ENCODE measurements at places on chromosomes 7 and 10.

- no peak for DNase-seq
Observed at GRCh38 chr7:55423891-55424290, 58.8 kb downstream of the LANCL2 start.

DNA sequence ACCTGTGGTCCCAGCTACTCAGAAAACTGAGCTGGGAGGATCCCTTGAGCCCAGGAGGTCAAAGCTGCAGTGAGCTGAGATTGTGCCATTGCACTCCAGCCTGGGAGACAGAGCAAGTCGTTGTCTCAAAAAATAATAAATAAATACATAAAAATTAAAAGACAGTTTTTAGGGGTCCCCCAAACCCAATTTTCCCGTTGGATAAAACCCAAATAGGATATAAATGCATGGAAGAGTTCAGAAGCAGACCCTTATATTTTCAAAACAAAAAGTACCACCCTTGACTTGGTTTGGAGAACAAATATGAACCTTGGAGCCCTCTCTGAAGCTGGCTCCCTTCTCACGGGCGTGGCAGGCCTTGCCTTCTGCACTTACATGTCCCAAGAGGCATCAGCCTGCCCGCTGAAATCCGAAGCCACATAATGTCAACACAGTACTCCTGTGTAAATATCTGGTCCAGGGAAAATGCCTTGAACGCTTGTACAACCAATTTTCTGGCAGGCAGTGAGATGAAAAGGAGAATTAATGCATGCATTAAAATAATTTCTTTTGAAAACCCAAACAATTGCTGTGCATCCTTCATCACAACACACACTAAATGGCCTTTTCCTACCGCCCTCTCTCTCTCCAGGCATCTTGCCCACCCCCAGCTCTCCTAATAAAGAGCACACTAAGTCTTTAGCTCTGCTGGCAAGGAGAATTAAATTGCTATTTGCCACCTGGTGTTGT is 46.4 kb upstream of the PARD3 start:
- no peak for DNase-seq

GRCh38 chr7:16594061-16594460 is 51.5 kb downstream of the ANKMY2 start:
- DNase-seq = no peak

GRCh38 chr10:93435621-93436397 is 46.3 kb downstream of the MYOF start:
- DNase-seq = no peak

- no peak for DNase-seq
Observed at GRCh38 chr7:106346167-106346677, 61.4 kb upstream of the NAMPT start.

GRCh38 chr7:51316666-51317581 is at the start of gene COBL:
COBL (minus strand) TSS chr7:51316809; CDS start chr7:51316633, 176 bp downstream.
- no peak for DNase-seq

DNA sequence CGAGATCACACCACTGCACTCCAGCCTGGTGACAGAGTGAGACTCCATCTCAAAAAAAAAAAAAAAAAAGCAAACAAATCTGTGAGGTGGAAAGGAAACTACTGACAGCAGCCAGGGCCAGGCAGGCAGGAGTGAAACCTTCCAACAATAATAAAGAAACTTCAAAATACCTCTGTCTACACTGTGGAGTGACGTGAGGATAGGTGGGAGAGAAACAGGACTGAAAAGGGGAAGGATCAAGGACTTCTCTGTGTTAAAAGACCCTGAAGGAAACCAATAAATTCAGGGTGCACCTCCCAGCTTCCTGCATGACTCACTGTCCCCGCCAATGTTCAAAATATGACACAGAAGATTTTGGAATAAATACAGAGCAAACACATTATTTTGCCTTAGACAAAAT is 82.9 kb downstream of the KIAA1549 start:
- DNase-seq = peak; percentile 19

DNA sequence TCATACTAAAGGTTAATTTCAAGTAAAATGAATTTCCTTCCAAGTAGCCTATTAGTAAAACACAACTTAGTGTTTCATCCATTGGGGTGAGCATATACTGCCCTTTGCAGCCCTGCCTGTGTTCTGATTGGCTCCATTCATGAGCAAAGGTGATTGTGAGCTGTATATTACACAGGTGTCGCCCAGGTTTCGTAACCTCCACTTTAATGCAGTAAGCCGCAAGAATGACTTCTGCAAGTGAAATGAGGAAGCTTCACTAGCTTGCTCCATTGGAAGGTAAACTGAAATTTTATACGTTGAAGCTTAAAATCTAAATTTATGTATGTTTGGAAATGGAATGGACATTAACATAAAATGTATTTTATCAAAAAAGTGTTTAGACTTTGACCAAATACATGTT is 24.4 kb downstream of the MTURN start:
- no peak for DNase-seq

DNA sequence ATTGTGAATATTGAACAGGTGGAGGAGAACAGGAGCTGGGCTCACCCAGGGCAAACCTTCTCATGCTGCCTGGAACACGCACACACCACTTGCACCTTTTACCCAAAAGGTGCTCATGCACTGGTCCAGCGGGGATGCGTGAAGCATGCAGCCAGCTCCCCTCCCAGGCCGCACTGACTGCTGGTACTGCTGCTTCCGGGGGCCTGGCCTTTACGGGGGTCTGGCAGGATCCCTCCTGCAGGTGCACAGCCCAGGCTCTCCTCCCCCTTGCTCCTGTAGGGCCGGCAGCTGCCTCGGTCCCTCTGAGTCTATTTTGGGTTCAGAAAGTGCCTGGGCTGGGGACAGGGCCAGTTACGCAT is 221.7 kb downstream of the DNAJB6 start:
- no peak for DNase-seq

DNA sequence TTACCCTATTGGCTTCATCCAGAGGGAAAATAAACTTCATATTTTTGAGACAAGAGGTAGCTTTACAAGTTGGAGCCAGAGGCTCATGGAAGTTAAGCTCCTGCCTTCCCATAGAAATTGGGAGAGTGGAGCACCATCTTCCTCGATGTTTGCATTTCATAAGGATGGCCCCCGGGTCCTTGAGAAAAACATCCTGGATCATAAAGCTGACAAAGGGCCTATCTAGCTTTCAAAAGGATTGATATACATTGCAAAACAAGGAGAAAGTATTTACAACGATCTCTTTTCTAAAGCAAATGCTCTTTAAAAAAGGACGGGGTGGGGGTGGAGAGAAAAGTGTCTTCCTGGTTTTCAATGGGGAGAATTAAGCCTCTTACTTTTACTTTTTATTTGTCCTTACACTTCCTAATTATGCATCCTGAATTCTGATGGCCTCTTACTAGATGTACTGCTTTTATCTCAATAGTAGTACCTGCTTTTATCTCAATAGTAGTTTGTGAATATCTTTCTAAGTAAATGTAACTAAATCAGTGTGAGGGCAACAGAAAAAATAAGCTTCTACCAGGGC is 65.6 kb downstream of the PTPRZ1 start:
- no peak for DNase-seq

- no peak for DNase-seq
Observed at GRCh38 chr10:118033905-118034304, 12.8 kb downstream of the RAB11FIP2 start.

DNA sequence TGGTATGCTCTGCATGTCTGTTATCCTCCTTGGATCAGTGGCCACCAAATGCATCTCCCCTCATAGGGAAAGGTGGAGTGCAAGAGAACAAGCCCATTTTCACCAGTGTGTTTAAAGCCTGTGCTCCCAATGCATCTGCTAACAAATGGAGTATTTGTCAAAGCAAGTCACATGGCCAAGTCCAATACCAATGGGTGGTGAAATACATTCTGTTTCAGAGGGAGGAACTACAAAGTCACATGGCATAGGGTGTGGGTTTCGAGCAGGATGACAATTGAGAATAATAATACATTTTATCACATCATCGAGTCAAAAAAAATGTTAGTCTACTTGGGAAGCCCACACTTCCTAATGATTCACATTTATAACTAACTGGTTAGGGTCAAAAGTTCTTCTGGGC is 62.7 kb downstream of the SUGCT start:
- DNase-seq = no peak

GRCh38 chr10:133294189-133294588 is 14.5 kb downstream of the TUBGCP2 start:
- no peak for DNase-seq

DNA sequence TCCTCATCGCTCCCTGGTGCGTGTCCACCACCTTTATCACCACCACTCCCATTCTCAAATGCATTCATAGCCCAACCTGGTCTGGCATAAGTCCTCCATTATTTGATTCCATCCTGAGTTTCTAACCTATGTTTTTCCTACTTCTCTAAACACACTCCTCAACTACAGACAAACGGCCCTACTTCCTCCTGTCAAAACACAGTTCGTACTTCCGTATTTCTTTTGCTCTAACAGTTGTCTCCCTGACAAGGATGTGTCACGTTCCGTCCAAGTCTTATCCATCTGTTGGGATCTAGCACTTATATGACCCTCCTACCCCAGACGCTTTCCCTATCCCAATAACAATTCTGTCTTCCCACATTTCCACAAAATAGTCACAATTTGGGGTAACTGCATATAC is 46.8 kb downstream of the DOCK4 start:
- DNase-seq = no peak

- DNase-seq = no peak
Observed at GRCh38 chr10:102641402-102641801, 2.9 kb upstream of the TRIM8 start.

DNA sequence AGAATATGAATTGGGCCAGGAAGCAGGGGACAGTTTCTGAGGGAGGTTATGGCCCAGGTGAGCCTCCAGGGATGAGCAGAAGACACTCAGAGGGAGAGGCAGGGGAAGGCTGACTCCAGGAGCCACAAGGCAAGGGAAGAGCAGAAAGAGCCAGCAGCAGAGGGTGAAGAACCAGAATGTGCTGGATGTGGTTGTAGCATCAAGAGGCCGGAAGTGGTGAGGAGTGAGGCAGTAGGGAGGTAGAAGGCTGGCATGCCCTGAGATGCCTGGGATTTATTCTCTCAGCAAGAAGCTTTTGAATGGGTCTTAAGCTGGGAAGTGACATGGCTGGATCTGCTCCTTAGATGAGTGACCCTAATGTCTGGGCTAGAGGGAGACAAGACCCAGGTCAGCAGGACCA is 311.7 kb downstream of the DOCK4 start:
- no peak for DNase-seq

- no peak for DNase-seq
Observed at GRCh38 chr7:21938463-21938862, 7.2 kb downstream of the CDCA7L start.

GRCh38 chr7:80902716-80903308 is 16.0 kb downstream of the SEMA3C start:
- DNase-seq = no peak

DNA sequence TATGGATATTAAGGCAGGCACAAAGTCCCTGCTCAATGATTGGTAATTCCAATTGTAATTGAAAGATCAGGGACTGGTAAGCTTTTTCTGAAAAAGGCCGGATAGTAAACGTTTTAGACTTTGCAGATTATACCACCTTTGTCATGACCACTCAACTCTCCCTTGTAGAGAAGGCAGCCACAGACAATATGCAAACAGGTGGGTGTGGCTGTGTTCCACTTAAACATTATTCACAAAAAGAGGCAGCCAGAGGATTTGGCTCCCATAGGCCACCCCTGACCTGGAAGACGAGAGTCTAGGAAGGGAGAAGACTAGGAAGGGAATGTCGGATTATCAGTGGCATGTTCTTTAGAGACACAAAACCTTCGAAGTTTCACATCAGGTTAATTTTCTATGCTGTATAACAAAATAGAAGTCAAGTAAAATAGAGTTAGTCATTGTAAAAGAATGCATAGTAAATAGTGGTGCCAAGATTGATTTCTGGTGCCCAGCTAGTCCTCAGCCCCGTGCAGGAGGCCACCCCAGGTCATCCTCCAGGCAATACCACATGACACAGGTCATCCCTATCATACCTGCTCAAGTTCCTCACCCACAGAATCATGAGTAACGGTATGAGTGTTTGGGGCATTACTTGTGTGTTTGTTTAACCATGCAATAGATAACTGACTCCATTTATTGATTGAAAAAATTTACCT is 193.8 kb downstream of the PLPP4 start:
- no peak for DNase-seq

DNA sequence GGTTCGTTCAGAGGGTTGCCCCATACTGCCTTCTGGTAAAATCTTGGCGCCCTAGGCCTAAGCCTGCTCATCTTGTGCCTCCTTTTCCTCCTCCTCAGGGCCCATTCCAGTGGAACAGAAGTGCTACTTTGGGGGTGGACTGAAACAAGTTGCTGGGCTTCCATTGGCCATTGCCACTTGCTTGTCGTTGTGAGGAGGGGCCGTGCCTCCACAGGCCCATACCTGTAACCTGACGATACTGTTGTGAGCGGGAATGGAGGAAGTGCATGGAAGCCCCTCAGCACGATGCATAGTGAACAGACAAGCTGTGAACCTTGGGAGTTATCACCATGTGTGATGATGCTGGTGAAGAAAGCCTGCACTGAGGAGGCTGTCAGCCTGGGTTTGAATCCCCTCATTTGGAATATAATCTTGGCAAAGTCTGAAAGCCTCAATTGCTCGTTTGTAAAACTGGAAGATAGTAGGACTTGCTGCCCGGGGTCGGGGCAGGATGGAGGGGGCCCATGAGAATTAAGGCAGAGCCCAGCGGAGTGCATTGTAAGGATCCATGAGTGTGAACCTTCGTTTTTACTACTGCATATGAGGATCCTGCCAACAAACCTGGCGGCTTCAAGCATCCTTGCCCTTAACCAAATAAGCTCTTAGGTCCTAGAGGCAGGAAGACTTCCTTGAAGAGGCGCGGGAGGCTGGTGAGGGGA is 671 bp upstream of the PAPSS2 start:
- DNase-seq = no peak

DNA sequence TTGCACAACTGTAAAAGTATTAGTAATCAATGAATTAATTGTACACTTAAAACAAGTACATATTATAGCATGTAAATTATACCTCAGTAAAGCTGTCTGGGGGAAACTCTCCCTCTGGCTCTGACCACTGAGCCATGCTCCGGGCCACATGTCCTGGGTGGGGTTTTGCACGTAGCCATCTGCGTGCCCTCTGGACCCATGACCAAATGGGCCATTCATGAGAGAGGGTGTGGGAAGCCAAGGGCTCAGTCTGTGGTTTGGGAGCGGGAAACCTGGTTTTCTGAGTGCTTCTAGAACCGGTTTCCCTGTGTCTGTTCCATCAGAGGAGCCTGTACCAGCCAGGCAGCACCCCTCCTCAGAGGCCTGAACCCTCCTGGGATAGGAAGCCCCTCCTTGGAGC is 143.2 kb downstream of the SH3PXD2A start:
- DNase-seq = no peak

DNA sequence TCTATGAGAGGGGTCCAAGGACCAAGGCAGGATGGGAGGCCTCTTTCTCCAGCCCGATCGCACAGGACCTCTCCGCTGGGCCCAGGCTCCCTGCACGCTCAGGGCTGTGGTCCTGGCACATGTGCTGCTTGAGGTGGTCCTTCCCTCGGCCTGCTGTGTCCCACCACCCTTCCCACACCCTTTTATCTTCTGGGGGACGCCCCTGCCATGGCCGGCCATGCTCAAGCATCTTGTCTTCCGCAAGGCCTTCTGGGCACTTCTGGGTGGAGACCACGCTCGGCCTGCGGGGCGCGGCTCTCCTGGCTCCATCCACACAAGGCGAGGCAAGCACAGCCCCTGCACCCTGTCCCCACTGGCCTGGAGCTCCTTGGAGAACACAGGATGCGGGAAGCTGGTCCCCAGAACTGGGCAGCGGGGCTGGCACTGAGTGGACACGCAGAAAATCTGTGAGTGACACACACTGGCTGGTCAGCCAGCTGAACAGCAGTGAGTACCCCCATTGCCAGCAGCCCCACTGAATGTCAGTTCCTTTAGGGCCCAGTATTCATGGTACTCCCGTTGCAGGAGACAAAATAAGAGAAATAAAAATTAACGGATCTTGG is 115.9 kb downstream of the TCERG1L start:
- DNase-seq = peak; percentile 1

All from stimulated activated CD4-positive, alpha-beta T cell treated with anti-CD3 and anti-CD28 coated beads, Interleukin-4, amount 100 ng/mL, for 24 hours (primary cell).